ENCODE measurements at places on chromosomes 5 and 9.

- DNase-seq: no peak
These were observed 190.6 kb downstream of the FBXL7 start for GRCh38 chr5:15690611-15691010.

DNA sequence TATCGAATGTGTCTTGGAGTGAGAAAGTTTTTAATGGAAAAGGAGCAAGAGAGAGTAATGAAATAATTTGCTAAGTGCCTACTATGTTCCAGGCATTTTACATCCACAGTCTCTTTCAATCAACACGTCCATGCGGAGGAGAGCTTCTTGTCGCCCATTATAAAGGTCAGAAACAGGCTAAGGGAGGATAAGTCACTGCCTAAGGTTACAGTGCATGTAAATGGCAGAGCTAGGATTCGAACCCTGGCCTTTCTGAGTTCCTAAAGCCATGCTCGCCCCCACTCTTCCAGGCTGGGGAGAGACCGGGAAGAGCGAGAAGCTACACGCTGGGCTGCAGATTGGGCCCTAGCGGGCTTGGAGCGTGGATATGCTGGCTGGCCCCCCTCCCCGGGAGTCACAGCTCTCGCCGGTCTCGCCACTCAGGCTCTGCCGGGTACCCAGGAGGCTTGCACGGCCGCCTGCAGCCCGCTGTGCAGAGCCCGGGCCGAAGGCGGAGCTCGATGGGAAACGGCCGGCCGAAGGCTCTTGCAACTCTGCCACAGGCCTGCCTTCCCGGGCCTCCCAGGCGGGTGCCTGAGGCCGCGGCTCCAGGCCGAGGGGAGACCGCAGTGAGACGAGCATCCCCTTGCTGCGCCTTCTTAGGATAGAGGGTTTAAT is 775 bp upstream of the LHX2 start:
- no peak for DNase-seq

DNA sequence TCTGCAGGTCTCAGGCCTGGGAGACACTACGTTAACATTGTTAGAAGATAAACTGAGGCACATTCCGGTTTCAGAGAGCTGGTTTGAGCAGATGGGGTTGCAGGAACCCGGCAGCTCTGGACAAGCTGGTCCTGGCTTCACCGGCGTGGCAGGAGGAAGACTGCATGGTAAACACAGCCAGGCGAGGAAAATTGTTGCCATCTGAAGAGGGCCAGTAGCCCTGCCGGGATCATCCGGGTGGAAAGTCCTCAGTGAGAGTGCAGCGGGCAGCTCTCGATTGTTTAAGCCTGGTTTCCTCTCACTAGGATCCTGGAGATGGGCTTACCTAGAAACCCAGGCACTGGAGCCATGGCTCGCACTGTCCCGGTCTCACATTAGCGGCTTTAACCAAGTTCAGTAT is 226.9 kb downstream of the IRX2 start:
- no peak for DNase-seq

DNA sequence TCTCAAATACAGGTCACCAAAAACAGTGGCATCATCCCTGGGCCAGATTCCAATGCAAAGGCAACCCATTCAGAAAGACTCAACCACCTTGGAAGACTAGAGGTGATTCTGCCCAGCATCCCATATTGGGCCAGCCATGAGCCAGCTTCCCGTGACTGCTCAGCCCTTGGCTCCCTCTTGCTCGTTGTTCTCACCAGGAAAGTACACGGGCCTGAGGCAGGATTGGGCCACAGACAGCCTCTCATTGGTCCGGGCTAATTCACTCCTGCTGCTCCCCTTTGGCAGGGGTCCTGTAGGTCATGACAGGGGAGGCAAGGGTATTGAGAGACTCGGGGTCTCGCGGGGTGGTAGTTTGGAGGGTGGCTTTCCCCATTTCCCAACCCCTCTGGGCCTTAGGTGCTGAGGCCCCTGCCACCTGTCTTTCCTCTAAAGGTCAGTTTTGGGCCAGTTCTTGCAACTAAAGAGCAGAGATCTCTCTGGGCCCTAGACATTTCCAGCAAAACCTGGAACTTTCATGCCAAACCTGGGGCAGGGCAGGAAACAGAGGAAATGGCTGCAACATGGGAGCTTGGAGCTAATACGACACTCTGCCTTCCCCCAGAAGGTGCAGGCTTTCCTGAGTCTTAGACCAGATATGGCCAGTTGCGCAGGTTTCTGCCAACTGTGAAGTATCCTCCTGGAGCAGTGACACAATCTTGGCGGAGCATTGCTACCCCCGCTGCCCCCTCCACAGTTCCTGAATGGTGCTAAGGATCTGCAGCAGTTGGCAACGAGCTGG is 22.0 kb upstream of the FGFR4 start:
- DNase-seq: no peak

GRCh38 chr5:123387313-123387712 is 35.9 kb downstream of the CEP120 start:
- no peak for DNase-seq

GRCh38 chr9:27347889-27348288 is 50.9 kb upstream of the EQTN start:
- no peak for DNase-seq

DNA sequence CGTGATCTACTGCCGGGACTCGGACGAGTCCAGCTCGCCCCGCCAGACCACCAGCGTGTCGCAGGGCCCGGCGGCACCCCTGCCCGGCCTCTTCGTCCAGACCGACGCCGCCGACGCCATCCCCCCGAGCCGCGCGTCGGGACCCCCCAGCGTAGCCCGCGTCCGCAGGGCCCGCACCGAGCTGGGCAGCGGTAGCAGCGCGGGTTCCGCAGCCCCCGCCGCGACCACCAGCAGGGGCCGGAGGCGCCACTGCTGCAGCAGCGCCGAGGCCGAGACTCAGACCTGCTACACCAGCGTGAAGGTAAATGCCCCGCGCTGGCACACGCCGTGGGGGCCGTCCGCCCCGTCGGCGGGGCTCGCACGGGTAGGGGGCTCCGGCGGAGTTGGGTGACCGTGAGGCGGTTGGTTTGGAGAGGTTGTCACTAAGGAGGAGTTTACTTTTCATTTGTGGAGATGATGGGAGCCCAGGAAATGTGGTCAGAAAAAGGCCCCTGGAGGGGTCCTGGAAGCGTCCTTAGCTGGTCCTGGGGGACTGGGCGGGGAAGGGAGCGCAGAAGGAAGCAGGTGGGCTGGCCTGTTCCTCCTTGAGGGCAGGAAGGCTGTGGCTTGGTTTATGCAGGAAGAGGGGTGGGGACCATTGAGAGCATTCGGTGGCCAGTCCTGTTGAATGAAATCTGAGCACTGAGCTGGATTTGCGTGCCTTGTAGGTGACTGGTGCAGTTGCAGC is 647 bp downstream of the PDE8B start:
- no peak for DNase-seq

GRCh38 chr5:6812800-6813731 is 99.8 kb downstream of the TENT4A start:
- DNase-seq: no peak

GRCh38 chr5:114362977-114363761 is 1.3 kb downstream of the KCNN2 start:
- DNase-seq: no peak

GRCh38 chr5:140214831-140215230 is 39.8 kb downstream of the CYSTM1 start:
- no peak for DNase-seq

DNA sequence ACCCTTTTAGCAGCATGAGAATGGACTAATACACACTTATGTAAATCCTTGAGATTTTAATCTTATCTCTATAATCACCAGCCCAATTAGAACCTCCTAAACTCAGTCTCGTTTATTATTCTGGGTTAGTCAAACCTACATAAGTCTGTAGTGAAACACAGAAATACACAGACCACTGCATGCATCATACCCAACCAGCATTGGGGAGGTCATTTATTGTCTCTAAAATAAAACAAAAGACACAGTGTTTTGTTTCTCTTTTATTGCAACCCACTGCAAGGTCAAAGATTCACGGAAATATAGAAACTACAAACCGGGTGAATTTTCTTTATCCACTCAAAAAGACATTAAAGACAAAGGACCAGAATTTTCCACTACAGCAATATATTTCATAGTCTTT is 188.1 kb upstream of the EFNA5 start:
- DNase-seq: no peak

DNA sequence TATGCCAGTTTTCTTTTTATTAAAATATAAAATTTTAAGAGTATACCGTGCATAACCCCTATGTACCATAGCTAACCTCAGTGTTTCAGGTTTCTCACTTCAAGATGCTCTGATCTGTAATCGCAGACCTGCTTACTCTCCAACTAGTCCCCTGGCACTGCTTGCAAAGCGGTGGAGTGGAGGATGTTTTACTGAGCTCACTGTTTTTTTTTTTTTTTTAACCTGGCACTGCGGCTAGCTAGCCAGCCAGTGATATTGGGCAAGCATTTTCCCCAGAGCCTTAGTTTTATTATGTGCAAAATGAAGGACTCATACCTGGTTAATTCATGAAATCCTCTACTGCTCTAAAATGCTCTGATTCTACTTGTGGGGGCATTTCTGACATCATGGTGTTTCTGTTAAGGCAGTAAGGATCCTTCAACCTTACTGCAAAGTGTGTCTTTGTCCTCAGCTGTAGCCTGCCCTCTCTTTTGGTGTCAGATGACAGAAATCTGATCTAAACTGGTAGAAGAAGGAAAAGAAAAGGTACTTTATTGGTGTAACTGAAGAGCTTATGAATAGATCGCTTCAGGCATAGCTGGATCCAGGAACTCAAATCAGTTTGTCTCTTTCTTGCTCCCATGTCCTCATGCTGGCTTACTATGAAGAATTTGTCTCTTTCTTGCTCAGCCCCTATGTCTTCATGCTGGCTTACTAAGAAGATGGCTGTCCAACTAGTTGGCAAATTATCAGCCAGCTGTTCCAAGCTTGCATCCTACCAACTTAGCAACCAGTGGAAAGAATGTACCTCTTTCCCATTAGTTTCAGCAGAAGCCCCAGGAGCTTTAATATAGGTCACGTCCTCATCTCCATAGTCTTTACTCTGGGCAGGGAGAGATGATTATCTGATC is 59.8 kb downstream of the DOCK2 start:
- no peak for DNase-seq

- DNase-seq: no peak
These were observed 140.2 kb downstream of the FBN2 start for GRCh38 chr5:128397876-128398275.

DNA sequence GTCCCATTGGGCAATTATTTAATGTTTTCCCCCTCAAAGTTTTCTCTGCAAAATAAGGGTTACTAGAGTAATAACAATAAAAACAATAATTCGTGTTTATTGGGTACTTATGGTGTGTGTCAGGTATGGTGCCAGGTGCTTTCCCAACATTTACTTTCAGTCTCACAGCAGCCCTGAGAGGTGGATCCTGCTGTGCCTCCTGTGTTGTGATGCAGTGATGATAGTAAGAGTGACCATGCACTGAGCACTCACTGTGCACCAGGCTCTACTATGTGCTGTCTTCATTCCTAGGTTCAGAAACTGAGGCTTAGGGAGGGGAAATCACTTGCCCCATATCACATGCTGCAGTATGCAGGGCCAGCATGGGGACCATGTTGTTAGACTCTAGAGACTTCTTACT is 15.5 kb downstream of the OTULINL start:
- DNase-seq: no peak

GRCh38 chr5:154829589-154830218 is 20.7 kb downstream of the FAXDC2 start:
- DNase-seq: peak; percentile 9

GRCh38 chr9:137872296-137872695 is 5.3 kb upstream of the CACNA1B start:
- no peak for DNase-seq

GRCh38 chr5:122063836-122064235 is 14.2 kb downstream of the LOX start:
- DNase-seq: no peak

- no peak for DNase-seq
These were observed 91.8 kb downstream of the PDE6A start for GRCh38 chr5:149852641-149853330.

DNA sequence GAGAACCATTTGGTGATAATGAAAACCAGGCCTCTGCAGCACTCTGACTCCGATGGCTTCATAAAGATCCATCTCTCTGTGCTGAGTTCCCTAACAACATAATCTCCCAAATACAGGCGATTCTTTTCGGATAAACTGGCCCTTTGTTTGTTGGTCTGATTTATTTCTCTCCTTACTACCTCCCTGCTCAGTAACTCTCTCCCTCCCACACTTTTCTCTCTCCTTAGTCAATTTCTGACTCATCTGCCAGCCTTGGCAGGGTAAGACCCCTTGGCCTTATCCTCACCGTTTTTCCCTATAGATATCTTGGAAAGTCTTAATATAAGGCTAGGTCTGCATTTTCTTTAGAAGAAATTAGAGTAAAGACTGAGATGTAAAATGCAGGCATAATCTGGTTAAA is 128.7 kb downstream of the BRINP1 start:
- DNase-seq: no peak

DNA sequence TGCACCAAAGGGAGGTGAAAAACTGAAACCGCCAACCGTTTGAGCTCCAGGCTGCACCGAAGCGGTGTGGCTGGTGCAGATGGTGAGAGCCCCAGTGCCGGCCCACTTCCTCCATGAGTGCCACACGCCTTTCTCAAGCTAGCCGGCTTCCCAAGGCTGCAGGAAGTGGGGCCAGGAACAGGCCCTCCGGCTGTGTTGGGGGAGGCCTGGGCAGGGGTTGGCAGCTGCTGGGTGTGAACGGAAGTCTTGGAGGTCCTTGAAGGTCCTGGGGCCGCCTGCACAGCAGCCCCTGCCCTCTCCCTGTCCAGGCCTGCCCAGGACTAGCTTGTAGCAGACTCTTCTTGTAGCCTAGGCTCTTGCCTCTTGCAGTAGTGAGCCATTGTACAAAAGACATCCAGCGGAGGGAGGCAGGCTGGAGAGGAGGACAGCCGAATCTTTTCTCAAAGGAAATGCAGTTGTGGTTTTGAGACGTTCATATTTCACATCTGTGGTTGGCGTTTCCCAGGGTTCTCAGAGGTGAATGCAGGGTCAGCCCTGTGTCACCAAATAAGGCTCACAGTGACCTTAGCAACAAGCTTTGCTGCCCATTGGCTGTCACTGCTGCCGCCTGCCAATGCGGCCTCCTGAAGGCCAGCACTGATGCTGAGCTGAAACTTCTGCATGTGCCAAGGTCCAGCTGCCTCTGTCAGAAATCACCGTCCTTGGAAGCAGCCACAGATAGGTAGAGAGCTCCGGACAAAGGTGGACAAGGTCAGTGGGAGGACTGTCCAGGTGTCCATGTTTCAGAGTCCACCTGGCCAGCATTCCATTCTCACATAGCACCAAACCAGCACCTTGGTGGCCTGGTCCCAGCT is 23.9 kb downstream of the IRF1 start:
- no peak for DNase-seq

DNA sequence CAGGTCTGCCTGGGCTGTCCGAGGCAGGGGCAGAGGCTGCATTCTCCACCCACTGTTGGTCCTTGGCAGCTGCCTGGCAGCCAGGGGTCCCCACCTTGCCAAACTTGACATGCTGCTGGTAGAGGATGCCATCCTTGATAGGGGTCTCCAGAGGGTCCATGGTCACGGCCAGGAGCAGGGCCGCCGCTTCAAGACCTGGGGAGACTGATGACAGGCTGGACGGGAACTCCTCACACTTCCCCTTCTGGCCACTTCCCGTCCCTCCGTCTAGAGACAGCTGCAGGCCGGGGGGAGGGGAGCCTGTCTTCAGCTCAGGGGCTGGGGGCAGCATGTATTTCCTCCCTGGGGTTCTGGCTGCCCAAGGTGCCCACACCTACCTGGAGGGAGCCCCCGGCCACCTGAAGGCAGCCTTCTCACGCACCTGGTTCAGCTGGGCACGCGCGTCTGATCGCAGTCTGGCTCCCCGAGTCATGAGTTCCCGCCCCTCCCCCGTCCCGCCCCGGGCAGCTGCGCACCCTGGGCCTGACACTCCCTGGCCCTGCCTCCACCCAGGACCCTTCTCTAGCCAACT is at the start of gene DOK3:
TSS of gene DOK3 (minus strand) at position 446 of the 571 bp plus-strand sequence. CDS start at position 160, 286 bp downstream.
- no peak for DNase-seq

GRCh38 chr9:136372561-136373299 is 739 bp downstream of the CARD9 start:
- DNase-seq: no peak

GRCh38 chr9:33044677-33045282 is 19.7 kb downstream of the DNAJA1 start:
- no peak for DNase-seq

All from activated CD4-positive, alpha-beta T cell treated with anti-CD3 and anti-CD28 coated beads for 1 hour (primary cell).